ENCODE measurements at places on chromosomes 12 and 14.
A peak's percentile ranks its signal among the peaks of the same experiment; 100 is the strongest.

GRCh38 chr12:38154096-38155019 lies 162.2 kb upstream of the ALG10B start:
- DNase-seq: no peak

DNA sequence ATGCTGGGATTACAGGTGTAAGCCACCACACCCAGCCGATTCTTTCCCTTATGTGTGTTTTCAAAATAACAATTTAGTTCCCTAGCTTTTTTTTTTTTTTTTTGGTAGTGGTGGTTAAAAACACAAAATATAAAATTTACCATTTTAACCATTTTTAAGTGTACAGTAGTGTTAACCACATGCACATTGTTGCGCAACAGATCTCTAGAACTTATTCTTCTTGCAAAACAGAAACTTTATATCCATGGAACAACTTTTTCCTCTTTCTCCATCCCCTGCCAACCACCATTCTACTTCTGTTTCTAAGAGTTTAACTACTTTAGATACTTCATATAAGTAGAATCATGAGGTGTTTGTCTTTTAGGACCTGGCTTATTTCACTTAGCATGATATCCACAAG lies 1.1 kb upstream of the NDUFA12 start:
- DNase-seq: peak; percentile 68

DNA sequence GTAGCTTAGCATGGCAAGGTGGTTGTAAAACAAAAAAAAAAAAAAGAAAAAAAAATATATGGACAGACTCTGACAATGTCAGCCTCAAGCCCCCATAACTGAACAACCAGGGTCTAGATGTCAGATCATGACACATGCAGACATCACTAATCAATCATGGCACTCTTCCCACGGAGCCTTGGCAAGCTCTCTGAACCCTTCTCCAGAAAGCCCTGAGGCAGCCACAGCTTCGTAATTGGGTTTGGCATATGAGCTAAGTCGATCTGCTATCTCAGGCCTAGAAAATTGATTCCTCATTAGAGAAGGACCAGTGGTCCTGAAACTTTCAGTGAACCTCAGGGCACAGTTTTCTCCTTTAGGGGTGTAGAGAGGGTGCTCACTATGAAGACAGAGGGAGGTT lies 112.2 kb downstream of the GPR135 start:
- no peak for DNase-seq

- no peak for DNase-seq
Observed at GRCh38 chr12:56286044-56286830, 13.9 kb downstream of the CS start.

GRCh38 chr12:61985830-61986229 lies 274.4 kb upstream of the USP15 start:
- no peak for DNase-seq

DNA sequence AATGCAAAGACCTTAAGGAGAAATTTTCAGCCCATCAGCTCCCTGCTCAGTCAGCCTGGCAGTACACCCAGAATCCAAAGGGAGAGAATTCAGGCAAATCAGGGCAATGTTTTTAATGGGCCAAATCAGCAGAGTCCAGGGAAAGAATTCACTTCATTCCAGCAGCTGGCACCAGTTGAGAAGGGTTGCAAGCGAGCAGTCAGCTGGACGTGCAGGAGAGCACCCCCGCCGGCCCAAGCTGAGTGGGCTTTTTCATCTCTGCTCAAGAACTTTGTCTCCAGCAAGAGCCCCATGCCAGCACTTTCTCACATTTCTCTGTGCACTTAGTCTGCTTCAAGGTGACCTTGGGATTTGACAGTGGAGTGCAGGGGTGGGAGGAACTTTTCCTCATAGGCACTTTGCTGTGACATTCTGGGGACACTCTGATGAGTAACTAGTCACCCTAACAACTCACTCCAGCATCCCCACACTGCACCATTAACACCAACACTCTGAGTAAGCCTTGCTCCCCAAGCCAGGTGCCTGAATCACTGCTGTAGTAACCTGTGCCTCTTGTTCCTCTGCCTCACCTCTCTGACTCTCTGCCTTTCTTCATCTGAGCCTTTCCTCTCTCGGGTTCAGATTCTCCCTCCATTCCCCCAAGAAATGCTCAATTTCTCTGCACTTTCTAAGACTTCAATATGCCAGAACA lies 2.2 kb downstream of the ENDOU start:
- no peak for DNase-seq

GRCh38 chr12:56840922-56841321 lies 77.8 kb downstream of the HSD17B6 start:
- DNase-seq: no peak

DNA sequence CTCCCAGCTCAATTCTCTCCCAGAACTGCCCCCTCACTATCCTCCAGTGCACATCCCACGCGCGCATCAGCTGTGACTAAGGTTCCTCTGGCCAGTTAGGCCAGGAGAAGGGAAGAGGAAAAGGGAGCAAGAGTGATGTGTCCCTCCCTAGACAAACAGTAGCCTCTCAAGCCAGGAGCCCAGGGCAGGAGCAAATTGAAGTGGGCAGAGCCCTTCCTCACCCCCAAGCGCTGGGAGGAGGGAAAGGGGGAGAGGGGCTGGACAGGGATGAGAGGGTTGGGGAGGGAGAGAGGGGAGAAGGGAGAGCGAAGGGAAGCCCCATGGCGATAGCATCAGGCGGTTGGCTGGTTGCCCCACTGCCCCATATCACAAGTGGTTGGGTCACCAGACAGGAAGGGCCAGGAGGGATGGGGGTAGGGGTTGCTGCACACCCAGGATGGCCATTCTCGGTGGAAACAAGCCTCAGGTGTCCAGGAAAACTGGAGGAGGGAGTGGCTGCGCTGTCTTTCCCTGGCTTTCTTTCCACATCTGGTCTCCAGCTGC lies 1.1 kb downstream of the CD63 start:
- DNase-seq: peak; percentile 51

DNA sequence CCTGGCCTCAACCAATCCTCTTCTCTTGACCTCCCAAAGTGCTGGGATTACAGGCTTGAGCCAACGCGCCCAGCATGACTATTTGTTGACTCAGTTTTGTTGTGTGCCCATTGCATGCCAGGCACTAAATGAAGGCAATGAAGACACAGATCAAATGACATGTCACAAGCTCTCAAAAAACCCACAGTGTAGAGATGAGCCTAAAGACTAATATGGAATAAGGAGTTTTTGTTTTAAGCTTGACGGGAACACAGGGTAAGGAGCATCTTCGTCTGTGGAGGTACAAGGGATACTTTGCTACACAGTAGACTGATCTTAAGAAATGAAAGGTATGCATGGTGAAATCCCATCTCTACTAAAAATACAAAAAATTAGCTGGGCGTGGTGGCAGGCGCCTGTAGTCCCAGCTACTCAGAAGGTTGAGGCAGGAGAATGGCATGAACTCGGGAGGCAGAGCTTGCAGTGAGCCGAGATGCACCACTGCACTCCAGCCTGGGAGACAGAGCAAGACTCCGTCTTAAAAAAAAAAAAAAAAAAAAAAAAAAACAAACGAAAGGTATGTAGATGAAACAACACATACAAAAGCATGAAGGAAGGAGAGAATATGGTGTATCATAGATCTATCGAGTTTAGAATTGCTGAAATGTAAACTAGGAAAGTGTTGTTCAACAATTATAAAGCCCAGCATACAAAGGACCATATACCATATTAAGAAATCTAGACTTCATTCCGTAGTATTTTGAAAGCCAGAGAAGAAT lies 122.1 kb upstream of the PTPRB start:
- DNase-seq: no peak

DNA sequence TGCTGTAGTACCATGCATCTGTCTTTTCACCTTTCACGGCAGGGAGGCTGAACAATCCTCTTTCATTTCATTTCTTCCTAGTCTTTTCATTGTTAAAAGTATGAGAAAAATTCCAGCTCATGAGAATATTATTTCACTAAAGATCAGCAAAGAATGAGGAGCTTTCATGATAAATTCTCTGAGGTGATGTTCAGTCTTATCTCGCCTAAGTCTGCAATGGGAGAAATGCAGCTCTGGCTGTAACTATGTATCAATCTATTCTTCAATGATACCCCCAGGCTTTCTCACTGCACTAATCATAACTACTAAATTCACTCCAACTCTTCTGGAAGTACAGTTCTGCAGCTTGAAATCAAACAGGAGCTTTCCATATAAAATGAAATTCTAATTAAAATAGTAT lies 15.7 kb downstream of the FOXG1 start:
- DNase-seq: no peak

- DNase-seq: no peak
Observed at GRCh38 chr12:66129934-66130266, 650 bp downstream of the LLPH start.

DNA sequence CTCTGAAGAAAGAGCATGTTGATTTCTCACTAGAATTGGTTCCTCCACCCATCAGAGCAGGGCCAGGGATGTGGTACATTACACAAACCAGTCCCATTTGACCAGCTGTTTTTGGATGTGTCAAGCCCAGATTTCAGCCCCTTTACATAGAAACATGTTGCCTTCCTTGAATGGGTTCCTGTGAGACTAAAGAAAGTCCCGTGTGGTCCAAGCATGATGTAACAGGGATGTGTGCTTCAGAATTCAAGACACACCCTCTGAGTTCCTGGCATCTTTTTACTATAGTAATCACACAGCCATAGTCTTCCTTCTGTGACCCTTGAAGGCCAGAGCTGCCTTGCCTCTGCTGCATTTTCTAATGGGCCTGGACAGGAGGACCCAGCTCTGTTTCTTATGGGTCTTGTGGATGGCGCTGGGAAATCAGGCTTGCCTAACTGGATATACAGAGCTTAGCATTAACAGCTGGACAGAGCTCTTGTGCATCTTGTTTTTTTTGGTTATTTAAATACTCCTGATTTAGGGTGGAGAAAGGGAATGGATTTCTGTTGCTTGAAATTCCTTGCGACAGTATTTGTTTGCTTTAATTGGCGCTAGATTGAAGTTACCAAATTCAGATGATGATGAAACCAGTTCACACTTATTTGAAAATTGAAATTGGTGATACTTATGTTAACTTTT lies 341.0 kb downstream of the ZFP36L1 start:
- DNase-seq: no peak

DNA sequence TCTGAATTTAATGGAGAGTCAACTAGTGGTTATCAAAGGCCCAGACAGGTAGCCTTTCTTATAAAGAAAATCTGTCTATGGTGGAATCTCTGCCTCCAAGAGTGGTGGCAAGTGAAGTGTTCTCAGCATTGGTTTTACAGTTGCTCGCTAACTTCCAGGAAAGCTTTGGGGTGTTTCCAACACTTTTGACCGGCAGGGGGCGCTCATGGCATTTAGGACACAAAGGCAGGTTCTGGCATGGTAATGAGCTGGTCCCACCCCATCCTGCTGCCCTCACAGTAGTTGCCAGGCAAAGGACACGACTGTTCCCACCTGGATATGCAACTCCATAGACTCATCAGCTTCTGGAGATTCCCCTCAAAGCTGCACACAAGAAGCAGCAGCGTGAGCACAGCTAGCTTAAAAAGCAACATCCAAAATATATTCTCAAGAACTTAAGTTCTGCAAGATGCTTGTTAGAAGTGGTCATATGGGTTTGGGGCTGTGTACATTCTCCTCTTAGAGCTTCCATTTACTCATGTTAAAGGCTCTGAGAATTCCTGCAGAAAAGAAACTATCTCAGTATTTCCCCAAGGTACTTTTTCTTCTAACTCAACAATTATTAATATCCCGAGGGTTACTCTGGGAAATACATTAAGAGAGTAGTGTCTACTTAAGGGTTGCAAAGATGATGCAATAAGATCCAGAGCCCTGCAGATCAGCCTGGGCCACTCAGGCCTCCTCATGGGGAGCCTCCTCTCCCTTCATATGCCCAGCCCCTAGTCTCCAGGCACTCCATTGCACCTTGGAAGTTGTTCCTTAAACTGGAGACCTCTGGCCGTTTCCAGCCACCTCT lies 14.8 kb downstream of the PROX2 start:
- DNase-seq: peak; percentile 84

DNA sequence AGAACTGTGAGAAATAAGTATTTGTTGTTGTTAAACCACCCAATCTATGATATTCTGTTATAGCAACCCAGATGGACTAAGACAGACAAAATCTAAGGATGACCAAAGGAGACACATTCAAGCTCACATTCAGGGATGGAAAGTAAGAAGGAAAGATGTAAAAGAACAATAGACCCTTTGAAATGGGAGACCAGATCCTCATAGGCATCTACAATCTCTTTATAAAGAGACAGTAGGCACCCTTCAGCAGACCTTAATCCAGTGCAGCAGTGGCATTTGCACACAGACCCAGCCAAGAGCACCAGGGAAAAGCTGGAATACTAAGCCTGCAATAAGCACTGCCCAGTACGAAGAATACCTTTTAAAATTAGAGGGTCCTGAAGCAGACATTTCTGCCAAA lies 132.7 kb downstream of the KLHL28 start:
- DNase-seq: no peak

DNA sequence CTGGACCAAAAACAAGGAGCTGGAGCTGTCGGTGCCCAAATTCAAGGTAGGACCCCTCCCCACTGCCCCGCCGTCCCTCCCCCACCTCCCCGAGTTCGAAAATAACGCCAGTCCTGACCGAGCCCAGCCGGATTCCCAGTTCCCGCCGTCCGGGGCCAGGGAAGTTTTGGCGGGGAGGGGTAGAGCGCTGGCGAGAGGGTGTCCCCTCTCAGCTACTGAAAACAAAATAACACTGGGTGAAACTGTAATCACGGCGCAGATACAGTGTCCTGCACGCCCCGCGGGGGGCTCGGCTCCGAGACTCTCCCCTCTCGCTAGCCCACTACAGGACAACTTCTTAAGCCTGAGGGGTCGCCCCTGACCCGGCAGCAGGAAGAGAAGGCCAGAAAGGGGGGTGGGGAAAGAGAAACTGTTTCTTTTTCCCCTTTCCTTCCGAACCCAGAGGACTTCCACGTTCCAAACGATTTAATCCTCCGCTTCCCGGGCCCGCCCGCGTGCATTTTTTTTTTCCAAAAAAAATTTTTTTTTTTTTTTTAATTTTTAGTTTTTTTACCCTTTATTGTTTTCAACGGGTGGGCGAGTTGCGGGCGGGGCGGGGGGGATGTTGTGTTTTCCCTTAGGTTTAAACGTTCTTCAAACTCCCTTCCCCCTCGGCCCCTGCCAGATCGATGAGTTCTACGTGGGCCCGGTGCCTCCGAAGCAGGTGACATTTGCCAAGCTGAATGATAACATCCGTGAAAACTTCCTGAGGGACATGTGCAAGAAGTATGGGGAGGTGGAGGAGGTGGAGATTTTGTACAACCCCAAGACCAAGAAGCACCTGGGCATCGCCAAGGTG lies 1.6 kb downstream of the SETD1B start:
- DNase-seq: peak; percentile 60

DNA sequence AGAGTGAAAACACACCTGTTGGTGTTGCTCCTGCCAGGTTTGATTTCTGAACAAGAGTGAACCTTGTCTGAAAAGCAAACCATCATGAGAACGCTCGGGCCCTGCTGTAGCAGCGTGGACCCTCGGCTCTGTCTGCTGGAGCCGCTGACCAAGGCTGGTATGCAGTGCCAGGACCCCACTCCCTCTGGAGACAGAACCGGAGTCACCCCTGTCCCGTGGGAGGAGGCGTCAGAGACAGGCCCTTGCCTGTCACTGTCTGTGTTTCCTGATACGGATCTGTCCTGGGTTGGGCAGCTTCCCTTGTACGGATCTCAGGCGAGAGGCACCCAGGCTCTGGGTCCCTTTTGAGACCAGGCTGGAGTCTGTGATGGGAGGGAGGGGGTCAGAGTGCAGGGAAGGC lies 111.6 kb downstream of the ADGRD1 start:
- no peak for DNase-seq
